ENCODE measurements at places on chromosomes 3 and 15.

DNA sequence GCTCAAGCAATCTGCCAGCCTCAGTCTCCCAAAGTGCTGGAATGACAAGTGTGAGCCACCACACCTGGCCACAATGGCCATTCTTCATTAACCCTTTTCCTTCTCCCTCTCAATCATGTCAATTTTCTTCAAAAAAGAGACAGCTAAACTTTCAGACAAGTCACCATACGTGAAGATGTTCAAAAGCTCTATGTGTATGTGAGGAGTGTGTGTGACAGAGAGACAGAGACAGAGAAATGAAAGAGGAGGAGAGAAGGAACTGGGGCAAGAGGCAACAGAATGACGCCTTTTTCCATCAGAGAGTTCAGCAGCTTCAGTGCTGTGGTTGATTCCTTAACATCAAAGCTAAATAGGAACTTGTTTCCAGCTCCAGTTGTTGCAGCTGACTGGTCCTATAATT lies 27.4 kb downstream of the OSBPL10 start:
- no peak for DNase-seq

DNA sequence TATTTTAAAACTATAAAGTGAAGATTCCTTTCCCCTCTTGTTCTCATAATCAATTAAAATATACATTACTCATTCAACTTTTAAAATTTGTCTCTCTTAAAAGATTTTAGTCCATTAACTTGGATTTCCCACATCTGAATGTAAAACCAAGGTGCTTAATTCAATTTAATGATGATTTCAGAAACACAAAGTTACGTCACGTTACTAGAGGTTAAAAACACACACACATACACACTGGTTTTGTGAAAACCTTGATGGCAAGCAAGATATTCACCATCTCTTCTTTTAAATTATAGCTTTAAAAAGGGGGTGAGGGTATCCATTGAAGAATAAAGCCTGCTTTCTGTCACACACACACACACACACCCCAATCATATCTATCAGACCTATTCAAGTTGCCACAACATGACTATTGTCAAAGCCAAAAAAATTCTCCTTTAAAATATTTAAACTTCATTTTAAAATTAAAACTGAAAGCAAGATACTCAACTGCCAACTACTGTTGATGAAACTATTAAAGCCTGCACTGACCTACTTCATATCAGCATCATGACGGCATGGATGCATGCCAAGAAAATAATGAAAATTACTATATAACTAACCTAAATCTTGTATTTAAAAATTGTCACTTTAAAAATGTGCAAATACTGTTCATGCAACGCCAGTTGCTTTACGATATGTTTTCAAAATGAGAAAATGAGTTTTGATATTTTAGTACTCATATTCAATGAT lies 2.1 kb downstream of the RFX7 start:
- no peak for DNase-seq

DNA sequence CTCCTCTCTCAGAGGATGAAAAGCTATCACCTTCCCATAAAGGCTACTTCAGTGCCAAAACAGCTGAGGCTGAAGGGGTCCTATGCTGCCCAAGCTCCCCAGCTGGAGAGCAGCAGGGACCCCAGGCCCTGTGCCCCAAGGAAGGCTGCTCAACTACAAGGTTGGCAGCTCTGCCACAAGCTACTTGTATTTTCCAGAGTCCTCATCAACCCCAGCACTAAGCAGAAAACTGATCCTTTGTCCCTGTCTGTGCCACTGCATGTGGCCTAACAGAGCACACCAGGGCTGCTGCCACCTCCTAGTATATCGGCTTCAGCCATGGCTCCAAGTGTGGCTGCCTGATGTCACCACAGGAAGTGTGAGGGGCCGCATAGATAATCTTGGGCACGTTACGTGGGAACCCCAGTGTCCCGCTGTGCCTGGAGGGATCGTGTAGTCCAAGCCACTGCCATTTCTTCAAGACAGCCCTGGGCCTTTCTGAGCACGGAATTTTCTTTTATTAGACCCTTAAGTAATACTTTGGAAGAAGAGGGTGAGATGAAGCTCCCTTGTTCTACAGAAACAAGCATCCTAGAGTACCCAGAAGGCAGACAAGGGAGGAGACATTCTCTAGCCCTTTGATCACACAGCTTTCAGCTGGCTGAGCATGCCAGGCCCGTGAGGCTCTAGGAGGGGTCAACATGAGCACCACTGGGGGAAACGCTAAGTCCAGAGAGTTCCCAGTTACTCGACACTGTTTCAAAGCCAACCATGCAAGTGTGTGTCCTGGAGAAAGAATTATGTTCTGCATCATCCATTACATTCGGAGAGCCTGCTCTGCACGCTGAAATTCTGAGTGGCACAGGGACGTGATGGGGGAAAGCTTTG lies 60.7 kb downstream of the CAPN7 start:
- no peak for DNase-seq

GRCh38 chr3:138434276-138434874 lies at the start of gene ESYT3:
ESYT3 (plus strand) TSS chr3:138434616; CDS start chr3:138434799, 183 bp downstream.
- no peak for DNase-seq

DNA sequence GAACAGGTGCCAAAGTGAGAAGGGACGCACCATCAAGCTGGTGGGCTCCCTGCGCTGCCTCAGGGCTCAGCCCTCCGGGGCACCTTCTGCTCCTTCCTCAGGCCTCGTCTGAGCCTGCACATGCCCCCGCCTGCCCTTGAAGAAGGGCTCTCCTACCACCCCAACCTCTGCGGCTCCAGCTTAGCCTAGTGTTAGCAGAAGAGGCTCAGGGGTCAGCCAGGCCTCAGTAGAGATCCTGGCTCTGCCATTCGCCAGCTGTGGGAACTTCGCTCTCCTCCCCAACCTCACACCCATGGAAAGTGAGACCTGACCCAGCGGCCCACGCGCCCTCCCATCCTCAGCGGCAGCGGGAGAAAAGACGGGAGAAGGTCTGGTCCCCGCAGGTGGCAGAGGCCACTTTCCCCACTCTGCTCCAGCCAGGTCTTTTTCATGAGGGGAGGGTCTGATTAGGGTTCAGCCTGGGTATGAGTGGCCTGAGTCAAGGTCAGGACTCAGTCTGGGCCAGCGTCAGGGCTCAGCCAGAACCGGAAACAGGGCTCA lies 8.2 kb downstream of the GRIP2 start:
- DNase-seq = no peak

DNA sequence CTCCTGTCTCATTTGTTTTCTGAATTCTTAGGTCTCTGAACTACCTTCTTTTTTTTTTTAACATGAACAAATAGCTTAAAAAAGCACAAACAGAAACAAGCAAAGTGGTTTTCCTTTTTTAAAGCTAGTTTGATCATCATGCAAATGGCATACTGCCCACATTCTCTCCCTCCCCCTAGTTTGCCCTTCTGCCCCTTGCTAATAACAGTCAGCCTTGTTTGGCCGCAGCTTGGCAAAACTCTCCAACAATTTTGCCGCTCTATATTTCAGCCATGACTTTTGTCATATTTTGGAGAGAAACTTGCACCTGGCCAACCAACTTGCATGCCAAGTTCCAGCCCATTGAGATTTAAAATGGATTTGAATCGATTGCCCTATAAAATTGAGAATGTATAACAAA lies 666.0 kb upstream of the NR2F2 start:
- DNase-seq = no peak

DNA sequence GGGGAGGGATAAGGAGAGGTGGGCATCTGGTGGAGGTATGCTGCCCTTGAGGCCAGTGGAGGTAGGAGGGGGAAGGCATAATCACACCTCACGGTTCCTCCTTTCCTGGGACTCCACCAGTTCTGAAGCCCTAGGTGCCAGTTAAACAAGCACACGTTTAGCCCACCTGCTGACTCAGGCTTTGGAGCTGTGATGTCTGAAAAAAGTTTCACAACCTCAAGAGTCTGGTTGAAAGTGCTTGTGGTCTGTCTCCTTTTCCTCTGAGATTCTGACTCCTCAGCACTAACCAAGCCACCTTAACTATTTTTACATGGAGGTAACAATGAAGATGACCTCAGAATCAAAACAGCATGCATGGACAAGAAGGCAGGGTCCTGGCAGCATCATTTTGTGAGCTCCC lies 23.0 kb downstream of the HPS3 start:
- no peak for DNase-seq

DNA sequence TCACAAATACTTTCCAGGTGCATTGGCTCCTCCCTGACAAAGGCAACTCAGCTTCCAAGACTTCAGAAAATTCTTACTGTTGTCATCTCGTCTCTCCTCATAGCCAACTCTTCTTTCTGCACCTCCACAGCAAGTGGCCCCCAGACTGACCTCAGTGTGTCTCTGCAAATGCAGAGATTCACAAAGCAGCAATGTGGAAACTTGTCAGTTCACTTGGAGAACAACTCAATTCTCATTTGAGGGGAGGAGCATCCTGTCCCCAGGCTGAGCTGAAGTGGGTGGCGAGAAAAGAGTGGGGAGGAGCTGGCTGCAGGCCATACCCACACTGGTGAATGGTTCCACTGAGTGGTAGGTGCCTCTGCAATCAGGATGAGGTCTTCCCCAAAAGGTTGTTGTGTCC lies 248.7 kb upstream of the IL12A start:
- DNase-seq = no peak

DNA sequence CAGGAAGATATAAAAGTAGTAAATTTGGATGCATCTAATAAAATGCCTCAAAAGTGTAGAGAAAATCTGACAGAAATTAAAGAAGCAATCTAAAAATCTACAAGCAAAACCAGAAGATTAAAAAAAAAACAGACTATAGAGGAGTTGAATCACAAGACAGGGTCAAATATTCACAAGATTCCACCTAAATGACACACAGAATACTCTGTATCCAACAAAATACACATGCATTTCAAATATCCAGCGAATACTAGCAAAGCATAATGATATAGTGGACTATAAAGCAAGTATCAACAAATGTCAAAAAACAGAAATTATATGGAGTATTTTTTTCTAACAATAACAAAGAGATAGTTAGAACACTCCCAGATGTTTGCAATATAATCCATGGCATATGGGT lies 20.5 kb upstream of the ACTC1 start:
- DNase-seq = no peak

DNA sequence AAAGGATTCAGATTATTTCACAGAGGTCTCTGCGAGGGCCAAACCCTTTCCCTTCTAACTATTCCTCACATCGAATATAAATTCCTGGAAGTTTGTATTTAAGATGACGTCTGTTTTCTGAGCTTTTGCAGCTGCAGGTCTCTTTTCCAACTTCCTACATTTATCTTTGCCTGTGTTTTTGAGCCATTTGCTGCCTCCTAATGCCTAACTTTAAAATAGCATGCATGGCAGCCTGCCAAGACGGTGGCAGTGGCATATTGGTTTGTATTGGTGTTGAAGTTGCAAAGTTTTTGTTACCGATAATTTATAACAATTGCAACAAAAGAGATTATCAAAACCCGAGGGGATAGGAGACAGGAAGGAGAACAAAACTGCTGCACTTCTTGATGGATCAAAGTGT lies 187.1 kb upstream of the DNAJC19 start:
- peak; percentile 53 for DNase-seq

DNA sequence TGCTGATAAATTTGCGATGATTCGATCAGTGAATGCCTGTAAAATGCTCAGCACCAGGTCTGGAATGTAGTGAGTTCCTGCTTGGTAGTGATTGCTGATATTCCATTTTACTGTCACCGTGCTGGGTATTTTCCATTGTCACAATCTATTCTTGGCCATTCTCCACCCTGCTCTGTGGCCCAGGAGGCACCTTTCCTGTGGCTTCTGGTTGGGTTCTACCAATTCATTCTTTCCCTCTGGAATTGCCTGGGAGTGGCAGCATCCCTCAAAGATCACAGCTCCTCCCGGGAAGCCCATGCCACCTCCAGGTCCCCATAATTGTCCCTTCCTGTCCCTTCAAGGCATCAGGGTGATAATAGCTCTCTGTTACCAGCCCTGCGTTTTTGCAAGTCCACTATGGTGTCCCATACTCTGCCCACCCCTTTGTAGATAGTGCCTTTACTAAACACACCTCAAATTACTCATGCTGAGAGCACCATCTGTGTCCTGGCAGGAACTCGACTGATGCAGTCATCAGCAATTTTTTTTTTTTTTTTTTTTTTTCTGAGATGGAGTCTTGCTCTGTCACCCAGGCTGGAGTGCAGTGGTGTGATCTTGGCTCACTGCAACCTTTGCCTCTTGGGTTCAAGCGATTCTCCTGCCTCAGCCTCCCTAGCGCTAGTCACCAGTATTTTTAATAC lies 177.8 kb upstream of the PROK2 start:
- no peak for DNase-seq

DNA sequence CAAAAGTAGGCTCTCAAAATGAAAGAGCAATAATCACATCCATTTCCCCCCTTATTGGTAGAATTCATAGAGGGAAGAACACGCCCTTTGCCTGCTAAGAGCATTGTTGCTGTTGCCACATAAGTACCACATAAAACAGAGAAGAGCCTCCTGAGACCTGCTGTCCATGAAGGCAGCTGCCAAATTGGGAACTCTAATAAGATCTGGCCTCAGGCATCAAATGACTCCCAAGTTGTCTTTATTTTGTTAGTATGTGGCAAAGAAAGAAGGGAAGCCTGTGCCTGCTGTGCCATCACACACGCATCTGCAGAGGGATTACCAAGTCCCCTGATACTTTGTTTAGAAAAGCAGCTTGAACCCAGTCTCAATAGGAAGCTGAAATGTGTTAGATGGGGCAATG lies 23.9 kb downstream of the VGLL3 start:
- no peak for DNase-seq

DNA sequence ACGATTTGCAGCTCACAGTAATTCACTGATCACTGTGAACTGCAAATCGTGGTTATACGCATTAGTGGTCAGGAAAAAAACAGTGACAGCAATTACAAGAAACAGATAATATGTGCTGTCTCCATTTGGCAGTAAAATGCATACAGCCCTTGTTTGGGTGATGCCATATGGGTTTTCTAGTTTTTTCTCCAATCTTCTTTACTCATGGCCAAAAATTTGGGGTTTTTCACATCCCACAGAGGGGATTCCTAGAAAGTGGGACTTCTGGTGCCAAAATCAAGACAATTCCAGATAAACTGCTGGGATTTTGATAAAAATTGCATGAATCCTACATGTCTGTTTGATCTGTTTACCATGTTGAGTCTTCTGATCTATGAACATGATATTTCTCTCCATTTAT lies 15.6 kb downstream of the NDN start:
- no peak for DNase-seq

DNA sequence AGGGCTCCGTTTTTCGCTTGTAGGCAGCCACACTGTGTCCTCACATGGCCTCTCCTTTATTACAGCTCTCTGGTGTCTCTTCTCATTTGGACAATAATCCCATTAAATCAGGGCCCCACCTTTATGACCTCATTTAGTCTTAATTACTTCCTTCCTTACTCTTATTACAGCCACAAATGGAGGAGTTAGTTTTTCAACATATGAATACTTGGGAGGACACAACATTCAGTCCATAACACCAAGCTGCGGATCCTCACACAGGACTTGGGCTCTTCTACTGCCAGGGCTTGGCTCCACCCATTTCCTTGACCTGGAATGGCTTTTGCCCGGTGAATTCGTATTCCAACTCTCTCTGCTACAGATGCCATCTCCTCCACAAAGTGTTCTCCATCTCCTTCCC lies 74.3 kb upstream of the SLC7A14 start:
- no peak for DNase-seq

- DNase-seq = no peak
Measured at GRCh38 chr15:76169911-76170800, 110.4 kb downstream of the TMEM266 start.
